ENCODE measurements at places on chromosomes 4 and X.

DNA sequence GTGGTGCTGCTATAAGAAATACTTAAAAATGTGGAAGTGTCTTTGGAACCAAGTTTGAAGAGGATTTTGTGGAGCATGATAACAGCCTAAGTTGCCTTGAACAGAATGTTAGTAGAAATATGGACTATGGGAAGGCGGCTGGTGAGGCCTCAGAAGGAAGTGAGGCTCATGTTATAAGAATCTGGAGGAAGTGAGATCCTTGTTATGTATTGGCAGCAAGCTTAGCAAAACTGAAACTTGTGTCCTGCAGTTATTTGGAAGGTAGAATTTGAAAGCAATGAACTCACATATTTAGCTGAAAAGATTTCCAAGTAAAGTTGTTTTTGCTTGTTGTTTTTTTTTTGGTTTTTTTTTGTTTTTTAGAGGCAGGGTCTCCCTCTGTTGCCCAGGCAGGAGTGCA is 13.6 kb upstream of the MED14 start:
- DNase-seq: no peak

DNA sequence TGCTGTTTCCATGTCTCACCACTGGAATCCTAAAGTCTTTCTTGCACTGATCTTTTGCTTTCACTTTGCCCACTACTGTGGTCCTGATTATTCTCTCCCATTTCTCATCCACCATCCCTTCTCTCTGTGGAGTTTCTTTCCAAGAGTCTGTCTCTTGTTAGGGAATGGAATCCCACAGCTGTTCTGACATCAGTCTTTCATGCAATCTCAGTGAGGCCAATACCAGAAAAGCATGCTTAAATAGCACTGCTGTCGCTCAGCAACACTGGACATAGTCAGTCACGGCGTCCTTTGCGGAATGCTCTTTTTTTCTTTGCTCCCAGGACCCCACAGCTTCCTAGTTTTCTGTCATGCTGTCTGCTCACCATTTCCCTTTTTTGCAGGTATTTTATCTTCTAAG is 20.1 kb downstream of the SLITRK4 start:
- DNase-seq: no peak

DNA sequence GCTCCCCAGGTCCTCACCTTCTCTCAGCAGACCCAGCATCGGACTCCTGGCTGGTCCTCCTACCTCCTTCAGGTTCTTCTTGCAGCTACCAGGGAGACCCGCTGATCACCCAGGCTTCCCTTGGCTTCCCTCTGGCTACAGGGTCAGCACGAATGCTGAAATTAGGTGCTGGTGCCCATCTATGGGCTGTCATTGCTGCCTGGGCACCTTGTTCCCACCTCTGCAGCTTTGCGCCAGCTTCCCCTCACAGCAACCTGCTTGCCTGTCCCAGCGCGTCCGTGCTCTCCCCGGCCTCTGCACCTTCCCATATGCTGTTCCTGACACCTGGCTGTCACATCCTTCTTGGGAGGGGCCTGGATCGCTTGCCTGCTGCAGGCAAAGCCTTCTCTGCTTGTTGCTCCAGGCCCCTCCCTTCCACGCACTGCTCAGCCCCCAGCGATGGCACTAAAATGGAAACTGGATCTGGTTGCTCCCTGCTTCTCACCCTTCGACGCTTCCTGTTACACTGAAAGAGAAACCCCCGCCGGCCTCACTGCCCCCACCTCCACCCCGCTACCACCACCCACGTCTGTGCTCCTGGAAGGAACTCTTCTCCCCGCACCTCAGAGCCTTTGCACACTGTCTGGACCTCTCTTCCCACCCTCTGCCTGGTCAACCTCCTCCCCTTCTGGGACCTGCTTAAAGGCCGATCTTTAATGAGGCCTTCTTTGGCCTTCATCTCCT is 22.2 kb downstream of the C4orf50 start:
- DNase-seq: no peak

- no peak for DNase-seq
These were observed 59.4 kb upstream of the GRPR start for GRCh38 chrX:16063921-16064320.

DNA sequence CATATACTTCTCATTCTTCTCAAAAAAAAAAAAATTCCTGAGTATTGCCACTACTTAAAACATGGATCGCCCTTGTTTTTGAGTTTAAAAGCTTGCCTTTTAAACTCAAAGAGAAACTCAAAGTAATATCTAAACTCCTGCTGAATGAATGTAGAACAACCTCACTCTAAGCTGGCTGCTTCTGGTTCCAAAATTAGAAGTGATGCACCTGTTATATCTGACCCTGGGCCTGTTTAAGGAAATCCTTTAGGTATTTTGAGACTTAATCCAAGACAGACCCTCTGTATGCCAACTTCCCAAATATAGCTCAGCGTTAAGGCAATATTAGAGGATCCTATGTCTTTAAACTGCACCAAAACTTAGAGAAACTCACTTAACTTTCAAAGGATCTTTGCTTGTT is 1.8 kb upstream of the OTUD4 start:
- no peak for DNase-seq

GRCh38 chr4:23353200-23353599 is 536.6 kb downstream of the PPARGC1A start:
- no peak for DNase-seq
